ENCODE measurements at places on chromosomes 7 and 10.

GRCh38 chr10:91549262-91549661, 83.6 kb downstream of the PPP1R3C start:
- DNase-seq = no peak

DNA sequence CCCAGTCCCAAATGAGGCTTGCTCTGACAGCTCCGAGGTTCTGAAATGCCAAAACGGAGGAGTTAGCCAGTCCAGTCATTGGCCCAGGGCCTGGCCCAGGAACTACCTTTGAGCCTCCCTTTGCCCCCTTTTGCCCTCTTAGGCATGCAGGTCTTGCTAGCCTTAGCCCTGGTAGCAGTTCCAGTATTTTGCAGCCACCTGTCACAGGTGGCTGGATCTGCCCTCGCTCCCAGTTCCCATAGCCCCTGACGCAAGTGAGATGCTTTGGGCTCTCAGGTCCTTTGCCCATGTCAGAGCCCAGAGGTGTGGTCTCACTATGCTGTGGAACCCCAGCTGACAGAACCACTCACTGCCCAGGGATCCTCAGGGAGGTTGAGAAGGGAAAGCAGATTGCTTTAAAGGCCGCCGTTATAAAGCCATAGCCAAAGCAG, 42.0 kb downstream of the GPRIN2 start:
- DNase-seq = no peak

GRCh38 chr10:27664461-27664860, 81.2 kb downstream of the MKX start:
- DNase-seq = no peak

GRCh38 chr10:71769279-71769823, 4.0 kb downstream of the VSIR start:
- DNase-seq = no peak

DNA sequence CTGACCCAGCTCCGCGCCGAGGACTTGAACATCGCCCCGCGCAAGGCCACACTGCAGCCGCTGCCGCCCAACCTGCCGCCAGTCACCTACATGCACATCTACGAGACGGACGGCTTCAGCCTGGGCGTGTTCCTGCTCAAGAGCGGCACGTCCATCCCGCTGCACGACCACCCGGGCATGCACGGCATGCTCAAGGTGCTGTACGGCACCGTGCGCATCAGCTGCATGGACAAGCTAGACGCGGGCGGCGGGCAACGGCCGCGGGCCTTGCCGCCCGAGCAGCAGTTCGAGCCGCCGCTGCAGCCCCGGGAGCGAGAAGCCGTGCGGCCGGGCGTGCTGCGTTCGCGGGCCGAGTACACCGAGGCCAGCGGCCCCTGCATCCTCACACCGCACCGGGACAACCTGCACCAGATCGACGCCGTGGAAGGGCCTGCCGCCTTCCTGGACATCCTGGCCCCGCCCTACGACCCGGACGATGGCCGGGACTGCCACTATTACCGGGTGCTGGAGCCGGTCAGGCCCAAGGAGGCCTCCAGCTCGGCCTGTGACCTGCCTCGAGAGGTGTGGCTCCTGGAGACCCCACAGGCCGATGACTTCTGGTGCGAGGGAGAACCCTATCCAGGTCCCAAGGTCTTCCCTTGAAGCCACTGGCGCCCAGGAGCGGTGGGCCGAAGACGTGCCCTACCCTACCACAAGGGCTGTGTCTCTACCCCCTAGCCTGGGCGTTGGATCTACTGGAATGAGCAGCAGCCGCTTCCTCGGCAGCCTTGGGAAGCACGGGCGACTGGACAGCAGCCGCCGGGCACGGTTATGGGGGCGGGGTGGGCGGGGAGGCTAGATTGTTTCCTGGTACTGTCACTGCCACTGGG, 945 bp downstream of the ADO start:
- DNase-seq = peak; percentile 11

- no peak for DNase-seq
Observed at GRCh38 chr7:41431671-41432070, 271.2 kb downstream of the INHBA start.

GRCh38 chr10:119242186-119242585, 34.8 kb downstream of the GRK5 start:
- no peak for DNase-seq

GRCh38 chr7:1040790-1041189, 3.6 kb upstream of the GPR146 start:
- no peak for DNase-seq

GRCh38 chr7:2006231-2006771, 226.4 kb downstream of the MAD1L1 start:
- no peak for DNase-seq

DNA sequence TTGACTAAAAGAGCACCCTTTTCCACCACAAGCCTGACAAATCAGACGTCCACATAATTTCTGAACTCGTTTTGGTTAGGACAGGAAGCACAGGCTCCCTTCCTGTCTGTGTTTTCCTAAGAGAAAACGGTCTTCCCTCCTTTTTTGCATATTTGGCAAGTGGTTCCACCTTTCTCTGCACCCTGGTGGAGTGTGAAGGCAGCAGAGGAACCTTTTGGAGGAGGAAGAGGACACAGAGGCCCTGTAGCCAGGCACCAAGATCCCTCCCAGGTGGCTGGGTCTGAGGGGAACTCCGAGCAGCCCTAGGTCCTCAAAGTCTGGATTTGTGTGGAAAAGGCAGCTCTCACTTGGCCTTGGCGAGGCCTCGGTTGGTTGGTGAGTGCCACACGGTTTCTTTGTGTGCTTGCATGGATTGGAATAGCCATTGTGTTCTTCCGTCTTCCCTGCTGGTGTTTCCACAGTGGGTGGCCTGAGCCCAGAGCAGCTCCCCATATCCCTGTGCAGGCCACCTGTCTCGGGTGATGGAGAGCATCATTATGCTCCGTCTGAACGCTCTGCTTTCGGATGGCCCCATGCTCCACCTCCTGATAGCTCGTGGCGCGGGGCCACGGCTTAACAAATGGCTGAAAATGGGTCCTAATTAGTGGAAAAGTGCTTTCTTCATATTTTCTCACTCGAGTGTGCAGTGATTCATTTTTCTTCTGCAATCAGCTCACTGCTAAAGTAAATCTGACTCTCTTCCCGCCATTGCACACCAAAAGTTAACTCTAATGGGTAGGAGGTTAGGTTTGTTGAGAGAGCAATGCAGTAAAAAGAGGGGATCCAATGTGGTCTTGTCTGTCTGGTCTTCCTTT, 4.2 kb downstream of the IKZF1 start:
- DNase-seq = no peak

DNA sequence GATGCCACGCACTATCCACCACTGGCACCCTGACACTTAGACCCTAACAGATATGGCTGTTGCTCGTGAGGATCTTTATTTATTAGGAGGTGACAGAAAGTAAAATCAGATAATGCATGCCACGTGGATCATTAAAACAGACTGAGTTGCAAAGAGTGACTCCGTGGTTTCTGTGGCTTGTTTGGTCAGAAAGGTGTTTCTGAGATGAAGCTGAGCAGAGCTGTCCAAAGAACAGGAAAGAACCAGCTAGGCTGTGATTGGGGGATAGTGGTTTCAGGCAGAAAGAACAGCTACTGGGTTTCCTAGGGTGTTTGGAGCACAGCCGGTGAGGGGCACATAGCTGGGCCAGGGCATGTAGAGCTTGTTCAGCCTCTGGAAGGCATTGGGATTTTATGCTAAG, 34.4 kb downstream of the CSGALNACT2 start:
- no peak for DNase-seq

- DNase-seq = no peak
Observed at GRCh38 chr7:51213618-51214017, 103.0 kb downstream of the COBL start.

DNA sequence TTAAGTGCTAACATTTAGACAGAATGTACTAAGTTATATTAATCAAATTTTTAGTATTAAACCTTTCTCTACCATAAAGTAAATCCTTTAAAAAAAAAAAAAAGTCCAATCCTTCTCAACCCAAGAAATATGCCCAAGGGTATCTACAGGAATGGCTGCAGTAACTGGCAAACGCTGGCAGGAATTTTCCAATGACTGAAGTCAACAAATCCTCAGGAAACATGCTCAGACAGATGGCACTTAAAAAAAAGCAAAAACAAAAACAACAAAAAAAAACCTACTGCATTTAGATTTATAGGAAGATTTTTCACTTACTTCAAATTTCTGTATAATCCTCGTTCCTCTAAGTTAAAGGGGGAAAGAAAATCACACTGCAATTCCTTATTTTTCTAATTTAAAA, 666 bp downstream of the SVIL start:
- DNase-seq = no peak

DNA sequence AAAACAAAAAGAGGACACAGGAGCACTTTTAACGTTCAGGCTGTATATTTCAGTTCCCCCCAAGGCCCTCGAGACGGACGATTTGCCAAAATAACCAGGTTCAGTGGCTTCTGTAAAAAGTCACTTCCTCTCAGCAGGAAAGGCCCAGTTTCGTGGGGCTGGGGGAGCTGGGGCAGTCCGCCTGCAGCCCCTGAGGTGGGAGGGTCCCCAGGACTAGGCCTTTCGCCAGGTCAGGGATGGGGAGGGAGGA, 28.8 kb downstream of the WDR86 start:
- DNase-seq = no peak

GRCh38 chr7:44622342-44623151, 16.1 kb downstream of the OGDH start:
- peak; percentile 30 for DNase-seq

GRCh38 chr7:7516156-7516555, 19.5 kb downstream of the COL28A1 start:
- no peak for DNase-seq

GRCh38 chr7:157411580-157411979, 74.8 kb downstream of the DNAJB6 start:
- peak; percentile 23 for DNase-seq

DNA sequence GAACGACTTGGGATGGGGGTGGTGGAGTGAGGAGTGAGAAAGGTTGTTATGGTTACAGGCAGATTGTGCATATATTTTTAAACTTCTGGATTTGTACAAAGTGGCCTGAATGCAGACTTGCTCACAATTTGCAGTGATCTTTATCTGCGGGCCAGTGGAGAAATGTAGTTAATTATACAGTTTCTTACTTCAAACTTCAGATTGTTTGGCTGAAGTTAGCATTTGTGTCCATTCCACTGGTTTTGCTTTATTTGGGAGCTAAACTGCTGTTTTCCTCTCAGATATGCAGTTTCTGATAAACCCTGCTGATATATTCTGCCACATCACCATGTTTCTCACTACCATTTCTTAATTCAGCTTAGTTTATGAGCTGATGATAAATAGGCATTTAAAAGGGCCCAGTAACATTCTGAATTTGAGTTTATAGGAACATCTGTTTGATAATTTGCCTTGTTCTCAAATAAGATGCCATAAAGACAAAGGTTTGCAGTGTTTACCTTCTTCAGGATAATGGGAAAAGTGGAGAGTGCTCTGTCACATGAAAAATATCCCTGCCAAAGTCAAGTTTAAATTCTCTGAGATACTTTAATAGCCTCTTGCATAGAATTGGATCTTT, 170.1 kb downstream of the ST7 start:
- no peak for DNase-seq

DNA sequence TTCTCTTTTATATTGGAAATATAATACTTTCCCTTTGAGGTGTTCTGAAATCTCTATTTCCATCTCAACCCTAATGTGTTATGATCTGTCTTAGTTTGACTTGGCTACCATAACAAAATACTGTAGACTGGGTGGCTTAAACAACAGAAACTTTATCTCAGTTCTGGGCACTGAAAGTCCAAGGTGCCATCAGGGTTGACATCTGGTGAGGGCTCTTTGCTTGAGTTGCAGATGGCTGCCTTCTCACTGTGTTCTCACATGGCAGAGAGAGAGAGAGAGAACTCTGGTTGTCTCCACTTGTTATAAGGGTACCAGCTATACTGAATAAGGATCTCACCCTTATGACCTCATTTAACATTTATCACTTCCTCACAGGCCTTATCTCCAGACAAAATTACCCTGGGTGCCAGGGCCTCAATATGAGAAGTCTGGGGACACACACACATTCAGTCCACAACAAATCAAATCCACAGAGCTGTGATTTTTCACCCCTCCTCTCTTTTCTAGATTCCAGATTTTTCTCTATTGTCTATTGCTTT, 104.5 kb downstream of the SRI start:
- no peak for DNase-seq

- DNase-seq = no peak
Observed at GRCh38 chr10:77837925-77838595, 88.5 kb downstream of the DLG5 start.

DNA sequence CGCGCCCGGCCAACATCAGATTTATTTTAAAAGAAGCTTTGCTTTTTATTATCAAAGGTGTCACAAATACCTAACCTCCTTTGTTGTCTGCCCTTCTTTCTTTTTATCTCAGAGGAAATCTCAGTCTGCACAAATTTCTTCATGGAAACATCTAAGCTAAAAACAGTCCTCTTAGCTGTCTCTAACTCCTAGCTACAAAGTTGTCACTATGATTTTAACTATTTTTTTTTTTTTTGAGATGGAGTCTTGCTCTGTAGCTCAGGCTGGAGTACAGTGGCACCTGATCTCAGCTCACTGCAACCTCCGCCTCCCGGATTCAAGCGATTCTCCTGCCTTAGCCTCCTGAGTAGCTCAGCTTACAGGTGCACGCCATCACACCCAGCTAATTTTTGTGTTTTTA, 7.3 kb downstream of the TRA2A start:
- no peak for DNase-seq

DNA sequence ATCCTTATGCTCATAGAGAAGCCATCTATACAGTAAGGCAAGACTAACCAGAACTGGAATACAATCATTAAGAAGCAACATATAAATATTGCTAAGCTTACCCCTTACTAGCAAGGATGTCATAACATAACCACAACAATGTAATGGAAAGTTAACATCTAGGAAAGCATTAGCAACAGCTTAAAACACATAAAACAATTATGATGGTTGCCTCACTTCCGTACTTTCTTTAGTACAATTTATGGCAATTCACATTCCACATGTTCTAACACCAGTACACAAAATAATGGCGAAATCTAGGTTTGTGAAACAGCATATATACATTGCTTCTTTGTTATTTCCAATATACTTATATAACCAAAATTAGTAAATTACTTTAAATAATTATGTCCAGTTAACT, 195.0 kb downstream of the AHR start:
- no peak for DNase-seq

DNA sequence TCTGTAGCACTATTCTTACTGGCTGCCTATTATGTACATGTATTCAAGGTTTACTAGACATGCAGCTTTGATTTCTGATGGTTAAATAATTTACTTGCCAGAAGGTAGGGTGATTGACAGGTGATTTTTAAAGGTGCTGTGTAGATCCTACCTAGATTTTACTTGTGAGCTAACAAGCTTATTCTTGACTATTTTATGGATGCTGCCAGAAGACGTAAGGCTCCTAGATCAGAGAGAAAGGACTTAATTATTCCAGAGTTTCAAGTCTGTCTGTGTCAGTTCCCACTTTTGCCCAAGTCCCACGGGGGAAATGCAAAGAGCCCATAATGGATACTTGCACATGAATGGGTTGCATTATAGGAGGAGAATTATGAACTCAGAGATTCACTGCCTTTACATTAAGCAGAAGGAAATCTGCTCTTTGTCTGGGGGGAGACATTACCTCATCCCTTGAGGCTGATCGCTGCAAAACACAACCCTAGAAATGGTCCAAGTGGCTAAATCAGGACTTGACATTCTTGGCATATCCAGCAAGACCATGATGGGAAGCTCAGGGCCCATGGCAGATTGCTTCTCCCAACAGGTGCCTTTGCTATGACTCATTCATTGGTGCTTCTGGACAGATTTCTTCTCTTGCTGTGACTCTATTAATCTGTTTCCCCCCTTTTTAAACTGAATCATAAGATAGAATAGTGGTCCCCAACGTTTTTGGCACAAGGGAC, 32.1 kb downstream of the GPR158 start:
- no peak for DNase-seq

- DNase-seq = no peak
Observed at GRCh38 chr7:154777023-154777422, 225.9 kb downstream of the PAXIP1 start.
